ENCODE measurements at places on chromosomes 1 and 21.

DNA sequence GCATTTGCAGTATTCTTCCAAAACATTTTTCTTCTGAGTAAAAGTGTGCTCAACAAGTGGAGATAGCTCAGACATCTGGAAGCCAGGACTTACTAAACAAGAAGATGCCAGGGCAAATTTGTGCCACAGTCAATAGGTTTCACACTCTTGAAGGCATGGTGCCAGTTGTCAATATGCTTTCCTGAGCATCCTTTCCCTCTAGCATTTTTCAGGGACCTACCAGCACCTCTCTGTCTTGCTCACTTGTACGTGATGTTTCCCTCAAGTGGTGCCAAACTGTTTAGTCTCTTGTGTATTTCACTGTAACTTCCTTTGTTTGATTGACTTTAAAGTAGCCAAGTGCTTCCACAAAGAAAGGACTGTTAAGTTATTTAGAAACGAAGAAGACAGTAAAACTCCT lies 194.0 kb upstream of the SGIP1 start:
- DNase-seq, result no peak

DNA sequence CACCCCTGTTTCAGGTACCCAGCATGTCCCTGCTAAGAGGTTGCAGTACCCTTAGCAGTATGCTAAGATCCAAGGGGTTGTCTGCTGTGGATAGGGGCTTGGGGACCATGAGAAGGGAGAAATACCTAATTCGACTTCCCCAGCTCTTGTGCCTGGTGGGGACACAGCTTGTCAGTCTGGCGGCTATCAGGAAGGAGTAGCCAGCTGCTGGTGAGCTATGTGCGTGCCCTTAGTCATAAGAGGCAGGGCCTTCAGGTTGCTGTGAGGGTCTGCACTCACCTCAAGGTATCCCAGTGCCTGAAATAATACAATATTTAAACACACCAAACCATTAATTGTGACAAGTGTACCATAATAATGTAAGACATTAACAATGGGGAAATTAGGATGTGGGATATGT lies 205.1 kb upstream of the SGIP1 start:
- no peak for DNase-seq

DNA sequence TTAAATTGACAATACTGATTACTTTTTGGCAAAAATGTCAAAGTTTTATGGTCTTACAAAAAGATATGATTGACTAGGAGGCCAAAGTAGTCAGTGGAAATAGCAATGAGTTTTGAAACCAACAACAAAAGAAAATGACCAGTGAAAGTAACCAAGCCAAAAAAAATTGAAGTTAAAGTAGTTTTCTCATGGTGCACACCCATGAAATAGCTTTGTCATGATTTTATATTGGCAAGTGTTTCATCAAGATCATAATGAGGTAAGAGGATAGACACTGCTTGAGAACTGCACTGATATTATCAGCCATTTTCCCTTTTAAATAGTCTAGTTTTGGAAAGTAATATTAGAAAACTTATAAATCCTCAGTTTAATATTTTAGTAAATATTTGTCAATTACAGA lies 206.2 kb upstream of the ADAMTS5 start:
- DNase-seq, result no peak

- no peak for DNase-seq
Observed at GRCh38 chr1:86648255-86648654, 56.1 kb upstream of the SH3GLB1 start.

DNA sequence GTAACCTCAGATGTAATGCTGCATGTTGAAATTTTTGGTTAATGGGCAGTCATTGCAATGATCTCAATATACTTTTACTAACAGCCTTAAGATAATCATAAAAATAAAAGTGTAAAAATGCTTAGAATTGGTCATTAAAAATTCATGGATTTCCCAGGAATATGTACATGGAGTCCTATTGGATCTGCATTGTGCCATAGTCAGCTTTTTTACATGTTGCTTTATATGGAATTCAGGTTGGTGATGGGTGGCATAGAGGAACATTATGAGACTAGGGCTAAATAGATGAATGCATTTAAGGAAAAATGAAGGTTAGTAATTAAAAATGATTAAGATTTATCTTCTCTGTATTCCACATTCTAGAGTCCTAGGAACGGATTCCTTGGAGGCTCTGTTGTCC lies 103.2 kb downstream of the SLC35F3 start:
- no peak for DNase-seq

DNA sequence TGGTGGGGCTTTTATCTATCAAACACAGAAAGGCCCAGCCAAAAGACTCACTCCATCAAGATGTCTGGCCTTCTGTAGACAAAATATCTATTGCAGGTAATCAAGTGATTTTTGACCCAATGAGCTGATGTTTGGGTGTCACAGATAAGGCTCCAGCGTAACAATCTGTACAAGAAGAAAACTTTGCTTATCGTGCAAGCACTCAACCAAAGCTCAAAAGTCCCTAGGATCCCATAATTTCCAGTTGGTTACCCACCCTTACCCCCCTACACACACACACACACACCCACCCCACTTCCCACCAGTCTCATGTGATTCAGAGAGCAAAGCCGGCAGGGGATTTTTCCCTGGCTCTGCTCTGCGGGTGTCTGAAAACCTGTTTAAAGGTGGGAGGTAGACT lies 5.8 kb downstream of the ITPKB start:
- no peak for DNase-seq

GRCh38 chr1:68198752-68199151 lies 33.6 kb downstream of the WLS start:
- DNase-seq, result no peak

GRCh38 chr1:232845406-232845955 lies 40.3 kb downstream of the MAP10 start:
- no peak for DNase-seq

- no peak for DNase-seq
Observed at GRCh38 chr1:46440478-46440877, 46.4 kb downstream of the FAAH start.

- DNase-seq, result no peak
Observed at GRCh38 chr1:153192697-153193096, 10.5 kb upstream of the LELP1 start.

- DNase-seq, result no peak
Observed at GRCh38 chr1:22953057-22953739, 19.5 kb downstream of the LACTBL1 start.
